ENCODE measurements at places on chromosomes 12 and 14.

GRCh38 chr12:48818831-48819590, 715 bp downstream of the CACNB3 start:
- H3K4me3 ChIP-seq, result peak overlapping the region; percentile 77
- peak; percentile 35 for DNase-seq
- peaks cover 36% of the 10 kb centered on the region for H3K27me3 ChIP-seq
- H3K27ac ChIP-seq, result no peak overlapping the region
- no peaks in the 10 kb centered on the region for H3K36me3 ChIP-seq
- H3K4me1 ChIP-seq, result peaks cover 37% of the 10 kb centered on the region

DNA sequence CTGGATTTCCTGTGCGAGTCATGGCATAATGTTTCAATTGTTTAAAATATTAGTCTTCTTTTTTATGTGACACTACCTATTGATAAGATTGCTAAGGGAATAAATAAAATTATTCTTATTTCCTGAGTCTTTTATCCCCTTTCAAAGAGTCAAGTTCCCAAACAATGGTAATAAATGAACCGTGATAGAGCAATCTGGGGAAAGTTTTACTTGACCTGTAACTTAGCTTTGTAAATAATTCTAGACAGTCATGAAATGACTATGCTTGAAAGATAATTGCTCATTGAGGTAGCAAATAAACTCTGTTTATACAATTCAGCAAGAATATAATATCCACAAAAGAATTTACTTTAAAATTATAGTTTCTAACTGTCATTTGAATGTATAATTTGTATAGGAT, 82.1 kb downstream of the TSPAN8 start:
- DNase-seq, result no peak
- no peaks in the 10 kb centered on the region for H3K27me3 ChIP-seq
- H3K36me3 ChIP-seq, result no peaks in the 10 kb centered on the region
- H3K27ac ChIP-seq, result no peak overlapping the region
- H3K4me1 ChIP-seq, result no peaks in the 10 kb centered on the region
- no peak overlapping the region for H3K4me3 ChIP-seq

DNA sequence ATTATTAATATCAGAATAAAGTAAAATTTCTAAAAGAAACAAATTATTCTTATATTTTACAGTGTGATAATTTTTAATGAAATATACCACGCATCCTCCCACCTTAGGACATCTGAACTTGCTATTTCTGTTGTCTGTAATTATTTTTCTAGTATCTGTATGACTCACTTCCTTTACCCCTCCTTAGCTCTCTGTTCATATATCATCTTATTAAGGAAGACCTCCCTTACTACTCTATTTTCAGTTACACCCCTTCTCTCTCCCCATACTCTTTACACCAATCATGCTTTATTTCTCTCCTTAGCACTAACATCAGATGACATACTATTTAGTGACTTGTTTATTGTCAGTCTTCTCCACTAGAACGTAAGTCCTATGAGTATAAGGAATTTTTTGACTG, 34.2 kb upstream of the C12orf50 start:
- peaks cover 13% of the 10 kb centered on the region for H3K4me1 ChIP-seq
- H3K27me3 ChIP-seq, result no peaks in the 10 kb centered on the region
- H3K36me3 ChIP-seq, result peaks cover 16% of the 10 kb centered on the region
- no peak overlapping the region for H3K4me3 ChIP-seq

DNA sequence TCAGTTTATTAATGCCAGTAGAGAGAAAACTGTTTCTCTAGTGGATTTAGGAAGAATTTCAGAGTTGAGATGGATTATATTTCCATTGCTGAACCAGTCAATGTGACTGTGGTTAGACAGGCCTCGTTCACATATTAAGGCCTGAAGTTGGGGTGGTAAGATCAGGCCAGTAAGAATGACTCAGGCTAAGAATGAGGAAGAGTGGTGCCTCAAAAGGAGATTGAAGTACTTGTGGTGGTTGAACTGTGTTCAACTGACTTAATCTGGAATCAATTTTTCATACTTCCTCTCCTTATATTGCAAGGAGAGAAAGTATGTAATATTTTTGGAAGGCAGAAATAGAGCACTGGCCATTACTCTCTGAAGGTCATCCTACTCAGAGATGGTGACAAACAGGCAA, 37.8 kb upstream of the ATF7IP start:
- no peaks in the 10 kb centered on the region for H3K27me3 ChIP-seq
- H3K36me3 ChIP-seq, result no peaks in the 10 kb centered on the region
- H3K27ac ChIP-seq, result no peak overlapping the region

DNA sequence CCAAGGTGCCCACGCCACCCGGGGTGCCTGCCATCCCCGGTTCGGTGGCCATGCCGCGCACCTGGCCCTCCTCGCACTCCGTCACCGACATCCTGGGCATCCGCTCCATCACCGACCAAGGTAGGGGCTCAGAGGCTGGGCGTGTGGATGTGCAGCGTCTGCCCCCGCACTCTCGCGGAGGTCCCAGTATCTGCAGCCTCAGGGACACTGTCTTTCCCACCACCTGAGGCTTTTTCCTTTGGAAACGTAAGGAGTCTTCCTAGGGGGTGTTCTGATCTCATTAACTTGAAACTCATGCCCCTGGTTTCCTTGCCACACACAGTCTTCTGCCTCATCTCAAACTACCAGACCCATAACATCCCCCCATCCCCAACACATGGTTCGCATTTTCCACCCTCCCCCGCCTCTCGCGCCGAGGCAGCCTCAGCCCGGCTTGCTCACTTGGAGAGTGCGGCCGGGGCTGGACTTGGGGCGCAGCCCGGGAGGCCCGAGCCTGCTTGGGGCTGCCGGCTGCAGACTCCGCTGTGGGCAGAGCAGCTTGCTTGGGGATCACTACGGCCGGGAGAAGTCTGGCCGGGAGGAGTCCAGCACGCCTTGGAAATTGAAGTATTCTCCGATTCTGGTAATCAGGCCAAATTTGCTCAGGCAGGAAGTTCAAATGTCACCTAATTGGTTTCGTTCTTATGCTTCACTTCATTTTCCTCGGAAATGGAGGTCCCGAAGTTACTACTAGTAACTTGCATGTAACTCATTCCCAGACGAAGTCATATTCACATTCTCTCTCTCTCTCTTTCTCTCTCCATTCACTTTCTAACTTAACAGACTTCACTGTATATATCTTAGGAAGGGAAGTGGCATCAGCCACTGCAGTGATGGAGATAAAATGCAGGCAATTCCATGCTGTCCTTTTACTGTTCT, 2.0 kb downstream of the PAX9 start:
- peak overlapping the region; percentile 37 for H3K27ac ChIP-seq
- peaks cover 22% of the 10 kb centered on the region for H3K36me3 ChIP-seq
- H3K27me3 ChIP-seq, result peaks cover 83% of the 10 kb centered on the region
